ENCODE measurements at places on chromosomes 1 and 21. TPM values are rescaled to one million over a fixed set of nuclear protein-coding genes. Genes with fewer than 3 reads are reported as not detected.
A peak's percentile ranks its signal among the peaks of the same experiment; 100 is the strongest.

Gene LINGO4
- not detected for total RNA-seq

Gene GBP1
- not detected for total RNA-seq

Gene RHD
- 0.07 TPM for total RNA-seq

- DNase-seq, result peak; percentile 70
- H3K27ac ChIP-seq, result peak within 1 kb of the TSS; percentile 100
- no peaks in the 10 kb centered on the region for H3K27me3 ChIP-seq
- peaks cover 41% of the 10 kb centered on the region for H3K4me1 ChIP-seq
- peak within 1 kb of the TSS; percentile 100 for H3K4me3 ChIP-seq
These were observed at the start of gene VAMP4 for GRCh38 chr1:171741872-171742576. Gene VAMP4, minus strand, starts transcription at chr1:171742065. Its CDS starts 3,651 bp downstream, at chr1:171738414.

DNA sequence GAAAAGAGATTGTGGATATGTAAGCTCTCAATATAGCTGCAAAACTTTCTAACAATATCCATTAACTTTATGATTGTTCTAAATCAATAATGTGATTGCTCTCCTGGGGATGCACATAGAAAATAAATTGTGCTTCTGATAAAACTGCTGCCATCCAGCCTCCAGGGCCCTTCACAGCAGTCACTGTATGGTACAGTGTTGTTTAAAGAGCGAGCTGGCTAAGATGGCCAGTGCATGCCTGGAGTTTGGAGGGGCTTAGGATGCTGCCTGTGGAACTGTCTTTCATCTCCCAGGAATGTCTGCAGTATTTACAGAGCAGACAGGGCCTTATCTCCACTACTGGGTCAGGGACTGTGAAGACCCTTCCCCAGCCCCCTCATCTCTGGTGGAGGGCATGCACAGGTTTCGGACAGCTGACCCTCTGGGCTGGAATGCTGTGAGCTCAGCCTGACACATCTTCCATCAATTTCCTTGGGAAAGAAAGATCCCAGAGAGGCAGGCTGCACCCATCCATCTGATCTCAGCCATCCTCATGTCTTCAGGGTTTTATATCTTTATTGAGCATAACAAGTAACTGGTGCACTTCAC is 137.0 kb downstream of the PLPP3 start:
- H3K27ac ChIP-seq, result no peak overlapping the region
- H3K27me3 ChIP-seq, result no peaks in the 10 kb centered on the region
- no peak overlapping the region for H3K4me3 ChIP-seq
- H3K36me3 ChIP-seq, result no peaks in the 10 kb centered on the region

All from neural crest cell (in vitro differentiated cells).